ENCODE measurements at places on chromosomes 7 and 10. TPM values are rescaled to one million over a fixed set of nuclear protein-coding genes. Genes with fewer than 3 reads are reported as not detected.

DNA sequence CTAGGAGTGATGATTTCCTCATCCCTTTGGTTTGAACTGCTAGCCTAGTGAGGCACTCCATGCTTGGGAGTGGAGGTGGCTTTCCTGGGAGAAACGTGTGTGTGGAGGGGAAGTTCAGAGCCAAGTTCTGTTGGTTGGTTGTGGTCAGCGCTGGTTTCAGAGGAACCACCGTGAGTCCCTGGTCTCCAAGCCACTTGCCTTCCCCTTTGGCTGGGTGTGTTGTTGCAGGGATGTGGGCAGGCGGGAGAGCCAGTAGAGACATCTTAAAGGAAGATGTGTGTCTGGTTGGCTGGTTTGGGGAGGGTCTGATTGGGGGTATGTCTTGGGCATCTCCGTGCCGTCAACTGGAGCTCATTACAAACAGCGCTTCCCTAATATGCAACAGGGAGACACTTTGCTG, 130.8 kb upstream of the TCF7L2 start:
- H3K36me3 ChIP-seq: peaks cover 3% of the 10 kb centered on the region
- no peaks in the 10 kb centered on the region for H3K27me3 ChIP-seq
- no peaks in the 10 kb centered on the region for H3K4me1 ChIP-seq
- H3K4me3 ChIP-seq: no peak overlapping the region

DNA sequence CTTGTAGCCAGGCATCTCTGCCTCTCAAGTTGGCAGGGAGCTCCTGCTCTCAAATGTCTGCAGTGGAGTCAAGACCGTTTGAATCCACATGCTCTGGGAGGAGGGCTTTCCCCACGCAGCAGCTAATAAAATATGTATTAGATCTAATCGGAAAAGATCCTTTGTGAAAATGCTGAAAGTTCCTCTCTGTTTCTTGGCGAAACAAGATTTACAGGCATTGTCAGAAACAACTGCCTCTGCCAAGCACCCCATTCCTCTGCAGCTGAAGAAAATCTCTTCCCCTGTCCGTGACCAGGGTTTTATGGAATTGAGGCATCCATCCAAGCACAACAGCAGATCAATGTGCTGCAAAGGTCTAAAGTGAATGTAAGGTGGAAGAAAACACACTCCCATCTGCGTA, 165.8 kb downstream of the TCERG1L start:
- H3K4me3 ChIP-seq: no peak overlapping the region
- no peaks in the 10 kb centered on the region for H3K27me3 ChIP-seq
- no peak overlapping the region for H3K27ac ChIP-seq
- no peaks in the 10 kb centered on the region for H3K4me1 ChIP-seq

H2AZ2 gene
- polyA plus RNA-seq: 37.1 TPM

EVX1 gene
- not detected for polyA plus RNA-seq

WEE2 gene
- not detected for polyA plus RNA-seq
